ENCODE measurements at places on chromosomes 16 and 17.

GRCh38 chr17:66531851-66532295, 229.5 kb downstream of the PRKCA start:
- DNase-seq, result no peak

DNA sequence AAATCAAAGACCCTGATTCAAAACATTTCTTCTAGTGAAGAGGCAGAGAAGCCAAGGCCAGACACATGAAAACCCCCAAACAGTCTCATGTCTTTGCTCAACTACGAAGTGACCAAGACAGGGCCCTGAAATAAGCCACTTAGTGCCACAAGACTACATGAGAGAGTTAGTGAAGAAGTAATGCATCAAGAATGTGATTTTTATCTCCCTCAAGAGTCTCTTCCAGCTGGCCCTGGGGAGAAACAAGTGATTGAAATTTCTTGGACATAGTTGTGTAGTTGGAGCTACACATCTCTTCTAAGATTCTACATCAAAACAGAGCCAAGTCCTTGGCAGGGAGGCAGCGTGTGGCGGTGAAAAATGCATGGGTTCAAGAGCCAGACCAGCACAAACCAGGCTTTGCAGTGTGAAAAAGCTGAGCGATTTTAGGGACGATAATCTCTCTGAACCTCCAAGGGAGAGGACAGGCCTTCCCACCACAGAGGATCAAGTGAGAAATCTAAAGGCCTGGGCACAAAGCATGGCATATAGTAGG, 30.6 kb downstream of the LYRM1 start:
- no peak for DNase-seq

- DNase-seq, result no peak
Measured at GRCh38 chr16:5027575-5028235, 6.0 kb downstream of the NAGPA start.

GRCh38 chr16:75593825-75594820, 27.9 kb downstream of the GABARAPL2 start:
- DNase-seq, result no peak

DNA sequence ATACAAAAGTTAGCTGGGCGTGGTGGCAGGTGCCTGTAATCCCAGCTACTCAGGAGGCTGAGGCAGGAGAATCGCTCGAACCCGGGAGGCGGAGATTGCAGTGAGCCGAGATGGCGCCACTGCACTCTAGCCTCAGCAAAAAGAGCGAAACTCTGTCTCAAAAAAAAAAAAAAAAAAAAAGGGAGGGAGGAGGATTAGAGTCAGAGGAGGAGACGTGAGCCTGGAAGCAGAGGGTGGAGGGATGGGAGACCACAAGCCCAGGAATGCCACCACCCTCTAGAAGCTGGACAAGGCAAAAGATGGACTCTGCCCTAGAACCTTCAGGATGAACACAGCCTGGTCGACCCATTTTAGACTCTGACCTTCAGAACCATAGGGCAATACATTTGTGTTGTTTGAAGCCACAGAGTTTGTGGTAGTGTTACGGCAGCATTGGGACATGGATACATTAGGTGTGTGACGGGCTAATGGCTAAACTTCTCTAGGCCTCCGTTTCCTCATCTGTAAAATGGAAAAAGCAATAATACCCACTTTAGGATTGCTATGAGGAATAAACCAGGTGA, 2.1 kb upstream of the SMIM22 start:
- no peak for DNase-seq

- no peak for DNase-seq
Measured at GRCh38 chr17:74394977-74395376, 27.7 kb downstream of the GPR142 start.

DNA sequence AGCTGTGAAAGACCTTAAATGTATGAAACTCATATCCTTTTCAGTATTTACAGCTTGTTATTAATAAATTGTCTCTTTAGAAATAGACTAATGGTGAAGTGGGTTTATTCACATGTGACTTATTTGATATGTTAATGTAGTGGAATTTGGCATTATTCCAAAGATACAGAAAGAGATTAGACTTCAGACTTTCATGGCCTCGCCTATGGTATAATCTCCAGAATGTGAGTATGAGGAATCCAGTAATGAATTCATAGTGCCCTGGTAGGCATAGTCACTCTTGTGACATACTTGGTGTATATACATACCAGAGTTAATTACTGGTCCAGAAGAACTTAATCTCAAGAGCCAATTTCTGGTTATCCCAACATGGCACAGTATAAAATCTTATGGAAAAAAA, 72.7 kb downstream of the OMG start:
- DNase-seq, result no peak

- DNase-seq, result no peak
Measured at GRCh38 chr17:42281571-42282096, 5.4 kb upstream of the STAT5B start.

DNA sequence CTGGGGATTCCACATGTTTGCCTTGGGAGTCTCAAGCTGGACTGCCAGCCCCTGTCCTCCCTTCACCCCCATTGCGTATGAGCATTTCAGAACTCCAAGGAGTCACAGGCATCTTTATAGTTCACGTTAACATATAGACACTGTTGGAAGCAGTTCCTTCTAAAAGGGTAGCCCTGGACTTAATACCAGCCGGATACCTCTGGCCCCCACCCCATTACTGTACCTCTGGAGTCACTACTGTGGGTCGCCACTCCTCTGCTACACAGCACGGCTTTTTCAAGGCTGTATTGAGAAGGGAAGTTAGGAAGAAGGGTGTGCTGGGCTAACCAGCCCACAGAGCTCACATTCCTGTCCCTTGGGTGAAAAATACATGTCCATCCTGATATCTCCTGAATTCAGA, 28.9 kb downstream of the CDRT15 start:
- DNase-seq, result no peak

- DNase-seq, result no peak
Measured at GRCh38 chr17:83183145-83183948, 103.9 kb downstream of the METRNL start.

DNA sequence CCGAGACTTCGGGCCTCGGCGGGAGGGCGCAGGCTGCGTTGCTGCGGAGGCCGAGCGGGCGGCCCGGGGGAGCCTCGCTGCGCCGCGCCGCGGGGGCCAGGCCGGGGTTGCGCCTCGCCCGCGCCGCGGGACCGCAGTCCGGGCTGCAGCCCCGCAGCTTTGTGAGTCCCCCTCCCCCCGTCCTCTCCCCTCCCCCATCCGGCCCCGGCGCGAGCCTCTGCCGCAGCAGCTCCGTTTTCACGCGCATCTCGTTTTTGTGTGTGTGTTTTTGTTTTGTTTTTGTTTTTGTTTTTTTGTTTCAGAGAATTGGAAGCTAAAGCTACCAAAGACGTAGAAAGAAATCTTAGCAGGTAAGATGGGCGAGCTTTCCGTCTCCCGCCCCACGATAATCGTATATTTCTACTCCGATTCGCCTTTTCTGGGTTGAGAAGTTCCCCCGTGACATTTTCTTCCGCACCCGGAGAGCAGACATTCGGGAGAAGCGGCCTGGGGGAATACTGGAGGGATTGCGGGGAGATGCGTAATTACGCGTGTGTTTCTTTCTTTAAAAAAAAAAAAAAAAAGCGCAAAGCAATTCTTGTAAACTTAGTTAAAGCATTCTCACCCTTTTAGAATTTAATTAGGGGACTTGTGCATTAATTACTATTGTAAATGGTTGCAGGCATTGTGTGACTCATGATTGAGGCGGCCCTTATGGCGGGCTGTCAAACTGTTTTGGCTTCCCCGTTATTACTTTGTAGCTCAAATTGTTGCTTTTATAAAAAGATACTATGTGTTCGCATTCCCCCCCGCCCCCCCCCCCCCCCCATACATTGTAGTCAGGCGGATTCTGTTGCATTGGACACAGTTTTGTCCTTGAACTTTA, 732 bp downstream of the TNRC6A start:
- DNase-seq, result no peak

DNA sequence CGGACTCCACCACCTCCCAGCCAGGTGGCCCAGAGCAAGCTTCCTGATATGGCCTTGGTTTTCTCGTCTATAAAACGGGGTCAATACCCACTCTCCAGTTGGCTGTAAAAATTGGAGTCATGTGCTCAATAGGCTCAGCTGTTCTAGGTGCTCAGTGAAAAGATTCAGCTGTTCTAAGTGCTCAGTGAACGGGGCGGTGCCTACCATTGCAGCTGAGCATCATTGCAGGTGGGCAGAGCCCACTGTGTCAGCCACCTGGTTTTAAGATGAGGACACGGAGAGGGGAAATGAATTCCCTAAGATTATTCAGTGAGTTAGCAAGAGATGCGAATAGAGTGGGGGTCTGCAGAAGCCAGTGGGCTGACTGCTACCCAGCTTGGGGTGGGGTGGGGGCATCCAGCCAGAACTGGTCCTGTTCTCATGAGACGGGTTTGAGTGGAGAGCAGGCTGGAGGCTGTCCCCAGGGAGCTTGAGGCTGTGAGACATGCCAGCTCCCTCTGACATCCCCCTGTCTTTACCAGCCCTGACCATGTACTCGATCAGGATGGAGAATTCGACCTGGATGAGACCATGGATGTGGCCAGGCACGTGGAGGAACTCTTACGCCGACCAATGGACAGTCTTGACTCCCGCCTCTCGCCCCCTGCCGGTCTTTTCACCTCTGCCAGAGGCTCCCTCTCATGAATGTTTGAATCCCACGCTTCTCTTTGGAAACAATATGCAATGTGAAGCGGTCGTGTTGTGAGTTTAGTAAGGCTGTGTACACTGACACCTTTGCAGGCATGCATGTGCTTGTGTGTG, 21.9 kb downstream of the STAT5A start:
- DNase-seq, result no peak

DNA sequence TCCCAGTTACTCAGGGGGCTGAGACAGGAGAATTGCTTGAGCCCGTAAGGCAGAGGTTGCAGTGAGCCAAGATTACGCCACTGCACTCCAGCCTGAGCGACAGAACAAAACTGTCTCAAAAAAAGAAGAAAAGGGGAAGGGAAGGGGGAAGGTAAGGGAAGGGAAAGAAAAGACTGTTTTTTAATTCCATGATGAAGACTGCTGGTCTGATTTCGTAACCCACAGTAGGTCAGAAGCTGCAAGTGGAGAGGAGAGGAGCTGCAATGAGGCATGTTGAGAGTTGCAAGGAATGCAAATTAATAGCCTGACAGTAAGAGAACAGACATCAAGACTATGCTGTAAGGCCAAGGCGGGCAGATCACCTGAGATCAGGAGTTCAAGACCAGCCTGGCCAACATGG, 33.3 kb downstream of the HELZ start:
- DNase-seq, result no peak

DNA sequence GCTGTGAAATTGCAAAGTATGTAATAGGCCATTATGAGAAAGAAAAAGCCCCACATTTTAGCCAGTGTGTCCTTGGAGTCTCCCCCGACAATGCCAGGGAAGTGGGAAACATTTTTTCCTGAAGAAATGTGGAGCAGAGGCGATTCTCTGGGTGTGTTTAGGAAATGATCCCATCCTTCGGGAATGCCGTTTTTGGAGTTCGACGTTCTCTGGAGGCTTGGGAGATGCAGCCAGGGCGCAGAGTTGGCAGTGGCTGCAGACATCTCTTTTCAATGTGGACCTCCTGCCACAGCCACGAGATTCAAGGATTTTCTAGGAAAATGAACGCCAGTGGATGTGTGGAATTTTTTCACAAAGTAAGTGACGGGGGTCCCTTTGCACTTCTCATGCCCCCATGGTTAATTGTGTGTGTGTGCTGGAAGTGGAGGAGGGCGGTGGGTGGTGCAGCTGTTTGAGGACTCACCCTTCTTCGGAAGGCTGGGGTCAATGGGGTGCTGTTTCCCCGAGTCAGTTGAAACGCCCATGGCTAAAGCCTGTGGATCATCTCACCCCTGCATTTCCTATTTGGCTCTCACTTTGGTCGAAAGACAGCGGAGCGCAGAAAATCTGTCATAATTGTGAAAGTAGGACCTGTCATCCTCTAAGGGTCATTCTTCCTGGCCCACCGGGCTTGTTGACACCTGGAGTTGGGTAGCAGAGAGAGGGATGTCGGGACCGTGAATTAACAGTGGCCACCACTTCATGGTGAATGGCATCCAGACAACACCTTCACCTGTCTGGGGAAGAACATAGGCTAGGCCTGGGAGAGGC, 73.2 kb downstream of the CMIP start:
- no peak for DNase-seq

DNA sequence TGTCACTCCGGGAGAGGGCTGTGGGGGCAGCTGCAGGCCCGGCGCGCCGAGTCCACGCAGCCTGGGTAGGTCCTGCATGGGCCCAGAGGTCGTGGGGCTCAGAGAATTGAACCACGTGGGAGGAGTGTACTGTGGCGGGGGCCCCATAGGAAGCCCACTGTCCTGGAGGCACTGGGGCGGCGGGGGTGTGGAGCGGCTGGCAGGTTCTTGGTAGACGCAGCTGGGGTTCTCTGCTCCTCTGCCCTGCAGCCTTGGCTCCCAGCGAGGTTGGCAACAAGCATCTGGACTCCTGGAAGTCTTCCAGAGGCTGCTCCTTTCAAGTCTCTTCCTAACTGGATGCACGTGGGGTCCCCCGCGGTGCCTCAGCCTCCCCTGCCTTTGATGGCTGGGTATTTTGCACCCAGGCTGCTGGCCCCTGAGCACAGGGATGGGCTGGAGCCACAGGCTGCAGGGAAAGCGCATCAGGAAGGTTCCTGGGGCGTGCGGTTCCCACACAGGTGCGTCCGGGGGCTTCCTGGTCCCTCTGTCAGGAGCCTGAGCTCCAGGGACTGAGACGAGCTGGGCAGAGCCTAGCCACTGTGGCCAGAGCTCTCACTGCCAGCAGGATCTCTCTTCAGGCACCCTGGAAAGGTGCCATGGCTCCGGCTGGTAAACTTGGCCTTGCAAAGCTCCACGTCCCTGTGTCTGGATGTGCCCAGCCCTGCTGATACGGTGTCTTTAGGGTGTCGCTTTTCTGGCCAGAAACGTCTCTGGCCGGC, 9.3 kb downstream of the KCTD5 start:
- DNase-seq, result no peak

DNA sequence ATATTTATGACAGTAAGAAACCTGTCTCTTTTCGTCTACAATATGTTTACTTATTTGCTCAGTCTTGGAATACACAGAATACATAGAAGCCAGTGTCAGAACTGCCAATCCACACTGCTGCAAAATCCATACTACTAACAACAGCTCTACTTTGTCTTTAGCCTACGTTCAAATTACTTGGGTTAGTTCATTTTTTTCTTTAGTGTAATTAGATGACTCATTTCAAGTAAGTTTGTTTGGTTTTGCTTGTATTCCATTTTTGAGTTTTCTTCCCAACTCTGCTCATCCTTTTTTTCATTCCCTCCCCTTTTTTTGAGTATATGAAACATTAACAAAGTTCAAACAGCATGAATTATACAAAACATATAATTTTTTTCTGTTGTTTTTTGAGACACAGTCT, 16.9 kb downstream of the CMC2 start:
- DNase-seq, result no peak

GRCh38 chr17:73684183-73684582, 39.9 kb upstream of the SDK2 start:
- DNase-seq, result no peak

- no peak for DNase-seq
Measured at GRCh38 chr16:88453611-88454522, 787 bp downstream of the ZFPM1 start.

GRCh38 chr17:36936455-36937000, 747 bp upstream of the LHX1 start:
- DNase-seq, result no peak

- DNase-seq, result no peak
Measured at GRCh38 chr16:86367291-86368072, 142.8 kb upstream of the FOXF1 start.

- DNase-seq, result no peak
Measured at GRCh38 chr17:45954914-45955313, 44.1 kb upstream of the STH start.

GRCh38 chr17:732902-733720, 715 bp downstream of the TLCD3A start:
- DNase-seq, result peak; percentile 23

- DNase-seq, result no peak
Measured at GRCh38 chr17:55202896-55203295, 61.9 kb upstream of the HLF start.
